ENCODE measurements at places on chromosomes 5 and 9.

GRCh38 chr9:88706193-88707113, 171.5 kb downstream of the NXNL2 start:
- no peak for DNase-seq

DNA sequence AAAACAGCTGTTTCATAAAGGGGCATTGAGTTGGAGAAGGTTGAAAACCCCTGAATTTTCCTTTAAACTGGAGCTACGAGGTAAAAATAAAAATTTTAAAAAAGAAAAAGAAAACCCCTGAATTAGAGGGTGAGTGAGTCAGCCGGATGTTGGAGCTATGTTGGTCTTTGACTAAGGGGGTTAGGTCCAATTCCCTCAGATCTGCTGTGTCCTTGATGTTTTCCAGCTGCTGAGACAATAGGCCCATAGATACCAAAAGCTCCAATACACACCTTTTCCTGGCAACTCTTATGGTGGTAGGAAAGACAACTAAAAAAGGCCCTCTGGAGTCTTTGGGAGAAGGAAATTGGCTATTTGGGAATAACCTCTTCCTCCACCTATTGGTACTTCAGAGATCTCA, 79.4 kb upstream of the SAP30L start:
- no peak for DNase-seq

GRCh38 chr5:153573326-153574033, 83.0 kb downstream of the GRIA1 start:
- no peak for DNase-seq

GRCh38 chr5:180173875-180174586, 35.0 kb downstream of the RASGEF1C start:
- DNase-seq = no peak

- no peak for DNase-seq
Observed at GRCh38 chr9:19446361-19446861, 37.6 kb downstream of the ACER2 start.

DNA sequence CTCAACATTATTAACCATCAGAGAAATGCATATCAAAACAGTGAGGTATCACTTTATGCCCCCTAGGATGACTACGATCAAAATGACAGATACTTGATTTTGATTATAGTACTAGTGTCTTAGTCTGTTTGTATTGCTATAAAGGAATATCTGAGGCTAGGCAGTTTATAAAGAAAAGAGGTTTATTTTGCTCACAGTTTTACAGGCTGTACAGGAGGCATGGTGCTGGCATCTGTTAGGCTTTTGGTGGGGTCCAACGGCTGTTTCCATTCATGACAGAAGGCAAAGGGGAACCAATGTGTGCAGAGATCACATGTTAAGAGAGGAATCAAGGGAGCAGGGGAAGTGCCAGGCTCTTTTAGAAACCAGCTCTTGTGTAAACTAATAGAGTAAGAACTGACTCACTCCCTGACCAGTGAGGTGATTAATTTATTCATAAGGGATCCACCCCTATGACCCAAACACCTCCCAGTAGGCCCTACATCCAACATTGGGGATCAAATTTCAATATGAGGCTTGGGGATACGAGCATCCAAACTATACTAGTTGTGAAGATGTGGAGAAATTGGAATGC, 16.0 kb upstream of the AFF4 start:
- no peak for DNase-seq

DNA sequence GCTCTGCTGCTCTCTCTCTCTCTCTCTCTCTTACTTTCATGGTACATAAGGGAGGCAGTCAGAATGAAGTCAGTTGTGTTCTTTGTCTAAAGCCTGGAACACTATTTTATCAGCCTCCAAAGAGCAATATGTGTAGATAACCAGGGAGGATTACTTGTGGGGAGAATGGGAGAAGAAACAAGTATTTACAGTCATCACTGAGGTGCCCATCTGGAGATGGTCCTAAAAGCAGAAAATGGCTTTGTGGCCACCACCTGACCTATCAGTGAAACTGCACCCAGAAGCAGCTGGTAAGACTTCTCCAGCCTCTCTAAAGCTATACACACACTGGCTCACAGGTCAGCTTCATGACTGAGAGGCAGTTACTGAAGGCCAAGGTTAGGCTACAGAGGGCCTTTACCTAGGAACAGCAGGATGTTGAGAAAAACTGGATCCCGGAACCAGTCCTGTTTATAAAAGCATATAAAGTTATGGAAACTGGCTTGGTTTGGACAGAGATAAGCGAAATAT, 75.1 kb downstream of the MRPS27 start:
- DNase-seq = no peak

DNA sequence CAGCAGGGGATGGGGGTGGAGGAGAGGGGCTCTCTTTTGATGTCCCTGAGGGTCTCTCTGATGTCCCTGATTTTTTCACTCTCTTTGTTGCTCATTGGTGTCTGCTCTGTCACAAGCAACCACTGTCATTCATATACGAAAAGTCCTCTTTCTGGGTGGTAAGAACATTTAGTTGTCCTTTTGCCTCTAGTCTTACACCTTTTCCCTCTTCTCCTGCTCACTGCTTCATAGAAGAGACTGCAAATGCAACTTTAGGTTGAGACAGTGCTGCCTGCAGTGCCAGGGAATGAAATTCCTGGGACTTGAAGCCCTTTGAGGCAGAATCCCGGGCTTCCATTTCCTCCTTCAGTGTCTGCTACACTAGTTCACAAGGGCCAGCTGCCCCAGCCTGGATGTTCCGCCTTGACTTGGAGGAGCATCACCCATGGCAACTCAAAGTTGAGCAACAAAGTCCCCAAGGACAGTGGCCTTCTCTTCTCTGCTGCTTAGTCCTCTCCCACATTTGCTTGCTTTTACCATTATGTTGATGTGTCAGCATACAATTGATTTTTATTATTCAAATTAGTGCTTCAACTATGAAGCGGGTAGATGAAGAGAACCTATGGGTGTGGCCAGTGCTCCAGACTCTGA, 94.7 kb upstream of the RUSC2 start:
- no peak for DNase-seq

DNA sequence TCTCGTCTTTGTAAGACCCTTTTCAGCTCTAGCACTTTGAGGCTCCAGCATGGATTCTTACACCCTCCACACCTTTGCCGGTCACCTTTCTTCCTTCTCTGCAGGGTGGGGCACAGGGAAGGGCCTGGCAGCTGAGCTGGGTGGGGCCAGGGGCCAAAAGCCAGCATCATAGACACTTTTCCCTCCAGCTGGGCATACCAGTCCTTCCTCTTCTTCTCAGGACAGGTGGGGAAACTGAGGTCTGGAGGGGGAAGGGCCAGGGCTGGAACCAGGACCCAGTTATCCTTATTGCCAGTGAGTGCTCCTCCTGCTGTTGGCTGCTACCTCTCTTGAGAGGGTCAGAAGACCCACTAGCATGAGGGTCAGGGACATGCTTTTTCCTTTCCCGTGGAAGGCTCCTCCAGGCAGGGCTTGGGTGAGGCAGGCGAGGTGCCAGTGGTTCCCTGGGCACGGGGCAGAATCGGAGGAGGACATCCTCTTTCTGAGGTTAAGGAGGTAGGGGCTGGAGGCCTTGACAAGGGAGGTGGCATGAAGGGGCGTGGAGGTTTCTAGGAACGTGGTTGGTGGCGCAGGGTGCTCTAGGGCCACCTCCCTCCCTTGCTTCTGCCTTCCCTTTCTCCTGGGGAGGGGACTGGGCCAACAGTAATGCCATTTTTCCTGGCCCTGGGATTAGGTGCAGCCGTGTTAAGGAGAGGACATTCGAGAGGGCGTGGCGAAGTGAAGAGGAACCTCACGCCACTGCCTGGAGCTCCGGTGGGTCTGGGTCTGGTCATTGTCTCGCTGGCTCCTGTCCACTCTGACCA, at the start of gene NDST1:
Gene NDST1 (plus strand): TSS at position 658 of the 803 bp plus-strand sequence. CDS start 13,124 bp downstream, outside the sequence.
- DNase-seq = no peak

DNA sequence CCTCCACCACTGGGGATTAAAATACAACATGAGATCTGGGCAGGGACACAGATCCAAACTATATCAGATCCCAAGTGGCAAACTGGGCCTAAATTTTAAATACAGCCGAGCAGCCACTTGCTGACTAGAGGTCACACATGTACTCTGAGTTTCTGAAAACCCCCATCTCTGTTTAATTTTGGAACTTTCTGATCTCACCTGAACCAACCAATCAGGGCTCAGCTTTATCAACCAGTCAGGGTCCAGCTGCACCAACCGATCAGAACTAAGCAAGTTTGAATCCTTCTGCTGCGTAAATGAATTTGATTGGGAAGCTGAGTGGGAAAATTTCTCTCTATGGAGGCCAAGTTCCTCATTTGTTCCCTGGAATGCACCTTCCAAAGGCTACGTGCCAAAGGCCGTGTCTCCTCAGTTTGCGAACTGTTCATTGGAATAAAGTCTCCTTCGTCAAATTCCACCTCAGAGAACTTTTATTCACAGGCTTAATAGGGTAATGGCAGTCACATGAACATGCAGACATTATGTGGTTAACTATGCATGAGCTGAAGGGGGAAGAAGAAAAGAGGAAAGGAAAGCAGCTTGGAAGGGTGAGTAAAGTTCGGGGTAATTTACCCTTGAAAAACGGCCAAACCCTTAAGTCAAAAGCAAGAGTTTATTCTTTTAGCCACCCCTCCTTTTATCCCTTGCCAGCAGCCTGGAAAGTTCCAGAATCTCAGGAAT, 3.7 kb downstream of the CD180 start:
- DNase-seq = no peak

DNA sequence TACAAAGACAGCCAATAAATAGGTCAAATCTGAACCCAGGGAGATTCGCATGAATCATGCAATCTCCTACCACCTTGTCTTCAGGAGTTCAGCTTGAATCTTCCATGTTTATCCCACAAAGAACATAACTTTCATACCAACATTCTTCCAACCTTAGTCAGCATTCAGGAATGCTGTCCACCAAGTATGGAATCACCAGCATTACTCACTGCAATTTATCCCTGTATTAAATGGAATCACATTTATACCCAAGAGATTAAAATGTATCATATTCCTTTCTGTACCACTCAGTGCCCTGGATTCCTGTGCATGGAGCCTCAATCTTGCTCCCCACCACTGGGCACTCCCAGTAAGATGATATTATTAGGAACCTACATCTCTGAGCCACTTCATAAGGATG, 162.6 kb downstream of the GLIS3 start:
- DNase-seq = no peak

DNA sequence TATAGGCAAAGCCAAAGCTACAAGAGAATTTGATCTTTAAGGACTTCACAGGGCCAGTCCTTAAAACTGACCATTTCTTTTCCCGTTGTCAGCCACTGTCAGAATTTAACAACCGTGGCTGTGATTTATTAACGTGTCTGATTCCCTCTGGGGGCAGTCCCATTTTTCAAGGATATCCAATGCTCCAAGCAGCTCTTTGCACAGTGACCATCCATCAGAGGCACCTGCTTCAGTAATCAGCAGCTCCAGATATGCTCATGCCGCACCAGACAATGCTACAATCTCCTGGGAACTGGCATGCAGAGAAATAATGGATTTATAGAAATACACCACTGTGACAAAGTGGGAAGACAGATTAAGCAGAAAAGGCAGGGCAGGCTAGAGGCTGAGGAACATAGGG, 163.3 kb upstream of the PPP1R2B start:
- DNase-seq = no peak

DNA sequence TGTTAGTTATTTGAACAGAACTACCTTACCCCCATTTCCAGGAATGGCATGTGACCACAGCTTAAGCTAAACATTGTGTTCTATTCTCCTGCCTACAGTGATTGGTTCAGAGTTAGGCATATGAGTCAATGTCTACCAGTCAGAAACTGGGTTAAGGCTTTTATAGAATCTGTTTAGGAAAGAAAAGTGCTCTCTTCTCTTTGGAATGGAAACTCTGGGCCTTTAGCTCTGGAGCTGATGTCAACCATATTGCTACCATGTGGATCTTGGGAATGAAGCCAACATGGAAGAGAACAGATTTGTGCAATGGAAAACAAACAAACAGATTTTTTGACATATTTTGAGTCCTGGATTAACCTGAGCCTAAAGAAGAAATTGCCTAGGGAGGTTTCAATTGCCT, 488.9 kb upstream of the TNC start:
- DNase-seq = no peak

DNA sequence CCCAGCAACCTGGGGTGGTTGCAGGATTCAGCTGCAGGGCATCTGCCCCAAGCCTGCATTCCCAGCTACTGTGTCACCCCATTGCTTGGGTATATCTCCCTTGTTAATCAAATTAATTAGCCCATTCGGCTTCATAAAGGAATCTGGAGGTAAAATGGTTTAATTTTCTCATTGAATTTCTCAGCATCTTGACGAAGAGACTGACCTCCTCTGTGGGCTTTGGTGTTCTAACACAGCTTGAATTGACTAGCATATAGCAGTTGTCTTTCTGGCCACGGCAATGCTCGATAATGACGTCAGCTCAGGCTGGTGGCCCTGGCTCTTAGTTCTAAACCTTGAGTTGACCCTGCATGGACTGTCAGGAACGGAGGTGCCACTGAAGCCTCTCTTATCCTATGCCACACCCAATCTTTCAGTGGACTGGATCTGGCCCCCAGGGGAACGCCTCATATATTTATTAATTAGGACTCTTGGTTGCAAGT, 72.4 kb downstream of the MSX2 start:
- DNase-seq = no peak

GRCh38 chr5:55714339-55714738, 2.2 kb upstream of the SLC38A9 start:
- DNase-seq = no peak

- no peak for DNase-seq
Observed at GRCh38 chr5:148776780-148777179, 49.6 kb upstream of the ADRB2 start.

DNA sequence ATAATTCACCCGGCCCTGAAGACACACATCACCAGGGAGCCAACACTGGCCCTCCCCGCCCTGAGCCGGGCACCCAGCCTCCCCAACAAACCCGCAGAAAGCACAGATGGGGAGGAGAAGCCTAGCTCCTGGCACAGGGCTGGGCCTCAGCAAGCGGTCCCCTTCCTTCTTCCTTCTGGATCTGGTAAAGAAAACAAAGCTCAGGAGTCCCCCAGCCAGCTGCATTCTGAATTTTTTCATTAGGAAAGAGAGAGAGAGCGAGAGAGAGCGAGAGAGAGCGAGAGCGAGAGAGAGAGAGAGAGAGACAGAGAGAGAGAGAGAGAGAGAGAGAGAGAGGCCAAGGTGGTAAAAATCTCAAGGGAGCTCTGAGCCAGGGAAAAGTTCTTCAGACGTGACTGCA, 195.7 kb downstream of the CRB2 start:
- no peak for DNase-seq

DNA sequence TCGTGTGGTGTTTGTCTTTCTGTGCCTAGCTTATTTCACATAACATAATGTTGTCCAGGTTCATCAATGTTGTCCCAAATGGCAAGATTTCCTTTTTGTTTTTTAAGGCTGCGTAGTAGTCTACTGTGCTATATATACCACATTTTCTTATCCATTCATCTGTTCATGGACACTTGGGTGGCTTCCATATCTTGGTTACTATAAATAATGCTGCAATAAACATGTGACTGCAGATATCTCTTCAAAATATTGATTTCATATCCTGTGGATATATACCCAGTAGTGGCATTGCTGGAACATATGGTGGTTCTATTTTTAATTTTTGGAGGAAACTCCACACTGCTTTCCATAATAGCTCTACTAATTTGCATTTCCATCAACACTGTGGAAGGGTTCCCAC, 25.5 kb upstream of the CCNH start:
- no peak for DNase-seq
